ENCODE measurements at places on chromosomes 2 and 18. TPM values are rescaled to one million over a fixed set of nuclear protein-coding genes. Genes with fewer than 3 reads are reported as not detected.

GRCh38 chr18:13435586-13436333 lies 217.2 kb downstream of the LDLRAD4 start:
- no peak for DNase-seq

DNA sequence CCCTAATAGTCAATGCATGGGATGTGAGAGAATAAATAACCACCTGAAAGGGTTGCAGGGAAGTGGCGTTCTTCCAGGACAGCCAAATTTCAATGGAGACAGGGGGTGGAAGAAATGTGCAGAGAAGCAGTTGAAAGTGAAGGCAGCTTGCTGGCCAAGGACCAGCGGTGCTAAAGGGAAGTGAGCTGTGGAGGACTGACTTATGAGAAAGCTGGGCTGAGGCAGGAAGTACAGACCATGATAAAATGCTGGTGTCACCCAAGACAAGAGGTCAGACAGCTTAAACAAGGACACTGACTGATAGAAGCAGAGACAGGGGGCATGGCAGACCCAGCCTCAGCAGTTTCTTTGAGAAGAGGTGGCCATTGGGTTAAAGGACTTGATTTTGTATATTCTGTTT lies 106.7 kb downstream of the DTNB start:
- DNase-seq, result peak; percentile 71

GRCh38 chr2:40271094-40271493 lies 180.8 kb downstream of the SLC8A1 start:
- DNase-seq, result no peak

- no peak for DNase-seq
Observed at GRCh38 chr2:21966139-21966538, 842.4 kb downstream of the TDRD15 start.

XIRP2 gene
- total RNA-seq, result 0.27 TPM

DNA sequence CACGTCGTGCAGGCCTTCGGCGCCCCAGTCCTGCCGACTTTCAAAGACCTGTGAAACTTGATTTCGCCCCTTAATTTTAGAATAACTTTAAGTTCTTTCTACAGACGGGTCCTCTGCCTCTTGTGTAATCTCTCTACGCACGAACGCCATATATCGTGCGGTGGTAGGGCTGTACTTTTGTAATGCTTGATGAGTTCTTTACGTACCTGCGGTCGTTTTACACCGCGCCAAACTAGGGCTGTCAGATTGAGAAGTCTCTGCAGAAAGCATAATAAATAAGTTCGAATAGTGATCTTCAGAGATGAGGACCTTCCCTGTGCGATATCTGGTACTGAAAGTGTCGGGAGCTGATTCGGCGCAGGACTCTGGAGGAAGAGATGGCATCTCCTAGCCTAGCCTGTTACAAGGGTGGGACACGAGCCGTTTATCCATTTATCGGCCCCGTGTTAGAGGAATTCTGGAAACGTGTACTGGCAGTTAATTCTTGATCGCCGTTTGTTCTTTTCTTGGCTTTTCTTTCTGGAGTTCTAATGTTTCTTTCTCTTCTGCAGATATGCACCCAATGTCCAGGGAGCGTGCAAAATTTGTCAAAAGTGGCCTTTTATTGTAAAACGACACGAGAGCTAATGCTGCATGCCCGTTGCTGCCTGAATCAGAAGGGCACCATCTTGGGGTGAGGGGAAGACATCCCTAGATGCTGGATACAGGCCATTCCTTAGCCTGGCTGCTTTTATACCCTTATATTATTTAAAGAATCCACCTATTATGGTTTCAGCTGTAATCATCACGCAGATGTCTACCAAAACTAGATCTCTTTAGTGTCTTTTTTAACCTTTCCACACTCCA lies 781 bp upstream of the SLC5A6 start:
- peak; percentile 62 for DNase-seq

ZNF2 gene
- 5.7 TPM for total RNA-seq

CDK15 gene
- total RNA-seq, result 0.27 TPM

- DNase-seq, result no peak
Observed at GRCh38 chr18:47775961-47776360, 154.5 kb downstream of the SMAD2 start.

DNA sequence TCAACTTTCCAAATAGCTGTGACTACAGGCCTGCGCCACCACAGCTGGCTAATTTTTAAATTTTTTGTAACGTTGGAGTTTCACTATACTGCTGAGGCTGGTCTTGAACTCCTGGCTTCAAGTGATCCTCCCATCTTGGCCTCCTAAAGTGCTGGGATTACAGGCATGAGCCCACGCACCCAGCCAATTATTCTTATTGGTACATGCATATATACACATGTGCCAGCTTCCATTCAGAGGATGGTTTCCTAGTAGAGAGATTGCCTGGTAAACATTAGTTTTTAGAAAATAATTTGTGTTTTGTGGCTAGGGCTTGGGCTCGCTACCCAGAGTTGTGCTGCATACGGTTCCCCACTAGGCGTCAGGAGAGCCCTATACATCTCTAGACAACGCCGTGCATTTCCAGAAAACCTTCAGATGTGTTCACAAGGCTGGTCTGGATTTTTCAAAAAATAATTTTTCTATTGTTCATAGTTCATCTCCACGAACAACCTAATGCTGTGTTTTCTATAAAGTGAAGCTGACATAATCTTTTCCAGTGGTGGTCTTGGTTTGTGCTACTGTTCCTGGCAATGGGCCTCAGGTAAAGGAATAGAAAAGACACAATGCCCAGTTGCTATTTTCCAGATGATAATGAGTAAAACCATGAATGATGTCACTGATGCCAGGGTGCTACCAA lies 14.6 kb upstream of the AFG3L2 start:
- DNase-seq, result no peak

DNPEP gene
- total RNA-seq, result 118 TPM

- no peak for DNase-seq
Observed at GRCh38 chr18:48376406-48376805, 32.8 kb downstream of the ZBTB7C start.

AFF3 gene
- 23.2 TPM for total RNA-seq
